ENCODE measurements at places on chromosomes 6 and 20. TPM values are rescaled to one million over a fixed set of nuclear protein-coding genes. Genes with fewer than 3 reads are reported as not detected.

KCNK5 gene
- 9.8 TPM for total RNA-seq

DNA sequence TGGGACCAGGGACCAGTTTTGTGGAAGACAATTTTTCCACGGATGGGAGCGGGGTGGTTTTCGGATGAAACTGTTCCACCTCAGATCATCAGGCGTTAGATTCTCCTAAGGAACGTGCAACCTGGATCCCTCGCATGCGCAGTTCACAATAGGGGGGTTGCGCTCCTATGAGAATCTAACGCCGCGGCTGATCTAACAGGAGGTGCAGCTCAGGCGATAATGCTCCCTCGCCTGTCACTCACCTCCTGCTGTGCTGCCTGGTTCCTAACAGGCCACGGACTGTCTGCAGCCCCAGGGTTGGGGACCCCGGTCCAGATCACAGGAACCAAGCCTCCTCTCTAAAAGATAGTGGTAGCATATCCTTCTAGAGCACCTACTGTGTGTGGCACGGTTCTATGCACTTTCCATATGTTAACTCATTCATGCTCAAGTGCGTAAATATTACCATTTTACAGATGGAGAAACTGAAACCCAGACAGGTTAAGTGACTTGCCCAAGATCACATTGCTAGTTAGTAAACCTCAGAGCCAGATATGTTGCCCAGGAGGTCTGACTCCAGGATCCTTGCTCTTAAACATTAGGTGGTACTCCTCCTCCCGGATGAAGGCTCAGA, 25.3 kb downstream of the SPDEF start:
- no peak for DNase-seq

APCDD1L gene
- 2.3 TPM for total RNA-seq

PRSS35 gene
- 0.44 TPM for total RNA-seq

TUBB2B gene
- 2.8 TPM for total RNA-seq

All from ureter (tissue), 1 donor.